Mucosa of gallbladder (tissue), 1 donor: ENCODE measurements at places on chromosomes 12 and 14. TPM values are rescaled to one million over a fixed set of nuclear protein-coding genes. Genes with fewer than 3 reads are reported as not detected.

The DBX2 gene
- total RNA-seq: not detected

The ACOT6 gene
- not detected for total RNA-seq

DNA sequence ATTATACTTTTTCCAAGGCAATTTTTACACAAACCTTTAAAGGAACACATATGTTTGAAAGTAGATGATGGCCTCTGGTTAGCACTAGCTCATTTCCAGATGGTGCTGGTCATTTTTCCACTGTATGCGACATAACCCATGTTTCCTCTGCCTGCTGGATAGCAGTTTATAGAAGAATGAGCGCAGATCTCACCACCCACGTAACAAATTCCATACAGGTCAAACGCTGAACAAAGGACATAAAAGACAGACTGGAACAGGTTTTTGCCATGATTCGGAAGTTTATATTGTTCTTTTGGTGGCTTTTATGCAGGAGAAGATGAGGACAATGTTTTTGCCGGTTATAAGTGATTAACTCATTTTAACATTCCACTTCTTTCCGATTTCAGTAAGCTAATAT lies 30.7 kb downstream of the PPP1R36 start:
- DNase-seq: no peak

The GLT8D2 gene
- 17.9 TPM for total RNA-seq

The ACRBP gene
- total RNA-seq: 9.8 TPM

DNA sequence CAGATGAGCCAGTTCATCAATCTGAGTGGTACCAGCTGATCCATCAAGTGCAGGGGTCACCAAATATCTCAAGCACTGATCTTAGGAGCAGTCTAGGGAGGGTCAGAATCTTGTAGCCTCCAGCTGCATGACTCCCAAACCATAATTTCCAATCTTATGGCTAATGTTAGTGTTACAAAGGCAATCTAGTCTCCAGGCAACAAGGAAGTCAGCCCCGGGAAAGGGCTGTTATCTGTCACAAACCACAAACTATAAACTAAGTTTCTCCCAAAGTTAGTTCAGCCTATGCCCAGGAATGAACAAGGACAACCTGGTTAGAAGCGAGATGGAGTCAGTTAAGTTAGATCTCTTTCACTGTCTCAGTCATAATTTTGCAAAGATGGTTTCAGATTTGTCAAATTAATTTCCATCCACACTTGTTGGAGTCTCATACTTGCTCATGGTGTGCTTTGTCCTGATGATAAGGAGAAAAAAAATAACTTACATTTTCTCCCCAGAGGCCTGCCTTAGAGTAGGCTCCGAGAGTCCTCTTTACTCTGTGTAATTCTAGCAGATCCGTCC lies 3.9 kb upstream of the ABHD4 start:
- DNase-seq: no peak

GRCh38 chr14:65423982-65424381 lies 11.5 kb downstream of the FUT8 start:
- DNase-seq: no peak

DNA sequence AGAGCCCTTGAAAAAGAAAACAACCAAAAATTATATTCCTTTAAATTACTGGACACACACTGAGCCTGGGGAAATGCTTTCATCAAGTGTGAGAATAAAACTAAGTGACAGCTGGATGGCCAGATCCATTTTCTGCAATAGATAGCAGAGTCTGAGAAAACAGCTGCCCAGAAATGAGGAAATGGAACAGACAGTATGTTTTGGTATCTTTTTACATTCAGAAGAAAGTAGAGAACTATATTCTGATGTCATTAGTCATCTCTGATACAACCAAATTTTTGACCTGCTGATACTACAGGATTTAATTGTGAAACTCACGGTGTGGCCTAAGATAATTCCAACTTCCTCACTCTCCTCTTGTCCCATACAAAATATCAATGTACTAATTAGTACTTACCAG lies 78.2 kb downstream of the HMGA2 start:
- DNase-seq: no peak

DNA sequence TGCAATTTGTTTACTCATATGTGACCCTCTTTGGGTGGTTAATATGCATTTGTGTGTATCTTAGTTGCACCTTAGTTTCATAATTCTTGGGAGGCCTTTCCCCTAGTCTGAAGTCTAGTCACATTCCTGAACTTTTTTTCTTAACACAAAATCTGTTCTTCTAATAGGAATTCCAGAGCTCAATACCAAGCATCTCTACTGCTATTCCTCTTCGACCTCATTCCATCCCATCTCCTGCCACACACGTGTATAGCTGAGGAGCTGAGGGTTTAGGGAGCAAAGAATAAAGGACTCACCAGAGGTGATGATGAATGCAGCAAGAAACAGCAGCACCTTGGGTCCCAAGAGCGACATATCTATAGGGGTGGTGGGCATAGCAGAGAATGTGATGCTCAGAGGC lies 875 bp downstream of the MFAP5 start:
- no peak for DNase-seq

GRCh38 chr12:124660851-124661250 lies 93.4 kb upstream of the NCOR2 start:
- DNase-seq: no peak

DNA sequence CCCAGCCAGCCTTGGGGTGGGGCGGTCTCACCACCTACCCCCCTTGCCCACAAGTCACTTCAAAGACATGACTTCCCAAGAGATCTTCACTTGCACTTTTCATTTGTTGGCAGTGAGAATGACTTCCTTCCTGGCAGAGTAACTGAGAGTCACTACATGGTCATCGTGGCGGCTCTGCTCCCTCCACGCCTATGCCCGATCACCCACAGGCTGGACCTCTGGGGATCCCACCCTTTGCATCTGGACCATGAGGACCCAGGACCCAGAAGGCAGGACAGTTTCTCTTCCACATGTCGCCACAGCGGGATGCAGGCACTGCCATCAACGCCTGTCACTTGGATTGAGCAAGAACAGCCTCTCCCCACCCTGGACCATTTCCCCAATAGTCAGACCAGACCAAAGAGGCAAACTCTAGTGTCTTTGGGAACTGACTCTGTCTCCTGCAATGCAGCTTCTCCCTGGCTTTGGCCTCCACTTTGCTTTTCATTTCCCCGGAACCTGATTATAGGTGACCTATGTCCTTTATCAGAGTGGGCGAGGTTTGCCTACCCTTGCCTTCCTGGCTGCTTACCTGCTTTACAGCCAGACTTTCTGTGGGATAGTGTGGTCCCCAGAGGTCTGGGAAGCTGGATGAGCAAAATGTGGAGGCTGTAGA lies 3.6 kb downstream of the VDR start:
- no peak for DNase-seq

GRCh38 chr12:76329159-76329558 lies 19.1 kb downstream of the BBS10 start:
- no peak for DNase-seq

The UBR7 gene
- total RNA-seq: 17.8 TPM

DNA sequence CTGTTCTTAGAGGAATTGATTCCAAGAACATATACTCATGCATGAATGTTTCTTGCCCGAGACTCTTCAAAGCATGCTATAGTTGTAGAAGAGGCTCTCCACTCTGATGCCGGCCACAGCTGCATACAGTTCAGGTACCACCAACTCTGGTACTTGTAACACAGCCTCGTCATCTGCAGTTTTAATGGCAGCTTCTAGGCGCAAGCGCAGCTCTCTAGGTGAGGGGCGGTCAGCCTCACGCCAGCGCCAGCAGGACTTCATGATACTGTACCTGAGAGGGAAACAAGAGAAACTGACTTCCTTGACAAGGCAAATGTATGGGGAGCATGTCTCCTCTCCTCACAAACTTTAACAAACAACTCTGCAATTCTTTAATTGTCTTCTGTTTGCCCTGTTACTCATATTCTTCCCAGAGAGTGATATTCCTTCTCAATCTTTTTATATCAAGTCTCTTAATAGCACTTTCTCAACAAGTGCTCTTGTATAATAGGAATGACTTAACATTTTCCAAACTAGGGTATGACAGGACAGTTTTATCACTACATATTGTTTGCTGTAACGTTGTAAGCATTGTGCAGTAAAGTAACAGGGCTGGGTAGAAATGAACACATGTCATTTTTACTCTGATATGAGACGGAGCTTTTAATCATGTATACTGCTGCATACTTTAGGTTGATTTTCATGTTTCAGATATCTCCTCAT lies 6.8 kb upstream of the MAGOHB start:
- no peak for DNase-seq

DNA sequence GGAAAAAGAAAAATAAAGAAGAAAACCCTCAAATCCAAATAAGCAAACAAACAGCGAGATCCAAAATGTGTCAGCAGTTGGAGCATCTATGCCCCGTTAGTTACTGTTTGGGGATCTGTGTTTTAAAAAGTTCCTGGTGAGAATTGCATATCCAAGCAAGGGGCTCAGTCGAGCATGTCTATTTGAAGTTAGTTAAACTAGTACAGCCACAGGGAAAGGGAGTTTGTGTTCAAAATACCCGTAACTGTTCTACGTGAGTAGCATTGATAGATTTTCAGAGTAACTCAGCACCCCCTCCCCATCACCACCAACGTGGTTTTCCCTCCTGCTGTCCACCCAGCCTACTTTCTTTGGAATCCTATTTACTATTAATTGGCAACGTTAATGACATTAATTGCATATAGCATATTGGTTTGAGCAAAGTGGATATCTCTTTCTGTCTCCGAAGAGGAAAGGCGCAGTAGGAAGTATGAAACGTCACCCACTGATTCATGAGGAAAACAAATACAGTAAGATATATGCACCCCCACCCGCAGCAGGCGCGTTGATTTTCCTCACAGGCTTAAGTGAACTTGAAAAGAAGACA lies 1.5 kb downstream of the NPAS3 start:
- DNase-seq: no peak

- no peak for DNase-seq
Observed at GRCh38 chr14:52834440-52834842, 43.0 kb upstream of the GNPNAT1 start.

GRCh38 chr12:122107261-122107660 lies 28.7 kb downstream of the MLXIP start:
- DNase-seq: no peak
